ENCODE measurements at places on chromosomes 1 and 21. TPM values are rescaled to one million over a fixed set of nuclear protein-coding genes. Genes with fewer than 3 reads are reported as not detected.

GRCh38 chr1:94258873-94259331 is 21.5 kb upstream of the ARHGAP29 start:
- H3K27ac ChIP-seq = no peak overlapping the region
- no peaks in the 10 kb centered on the region for H3K4me1 ChIP-seq
- no peaks in the 10 kb centered on the region for H3K27me3 ChIP-seq
- H3K36me3 ChIP-seq = no peaks in the 10 kb centered on the region

DNA sequence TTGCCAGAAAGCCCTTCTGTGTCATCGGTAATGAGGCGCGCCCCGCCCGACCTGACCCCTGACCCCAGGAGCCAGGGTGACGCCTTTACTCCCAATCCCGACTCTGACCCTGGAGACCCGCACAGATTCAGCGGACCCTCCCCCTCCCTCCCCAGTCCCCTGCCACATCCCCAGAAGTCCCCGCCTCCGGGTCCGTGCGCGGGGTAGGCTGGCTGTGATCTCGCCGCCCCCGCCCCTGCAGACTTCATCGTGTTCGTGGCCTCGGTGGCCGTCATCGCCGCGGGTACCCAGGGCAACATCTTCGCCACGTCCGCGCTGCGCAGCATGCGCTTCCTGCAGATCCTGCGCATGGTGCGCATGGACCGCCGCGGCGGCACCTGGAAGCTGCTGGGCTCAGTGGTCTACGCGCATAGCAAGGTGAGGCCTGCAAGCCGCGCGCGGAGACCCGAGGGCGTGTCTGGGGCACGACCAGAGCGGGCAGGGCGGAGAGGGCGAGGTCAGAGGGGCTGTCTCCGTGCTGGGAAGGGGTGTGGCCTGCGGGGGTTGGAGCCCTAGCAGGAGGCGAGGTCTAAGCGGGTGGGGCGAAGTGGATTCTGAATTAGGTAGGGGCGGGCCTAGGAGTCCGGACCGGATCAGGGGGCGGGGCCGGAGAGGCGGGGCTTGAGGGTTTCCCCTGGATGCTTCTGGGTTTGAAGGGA is 34.8 kb downstream of the KCNQ4 start:
- H3K36me3 ChIP-seq = no peaks in the 10 kb centered on the region
- H3K27ac ChIP-seq = no peak overlapping the region
- H3K4me1 ChIP-seq = peaks cover 25% of the 10 kb centered on the region
- H3K4me3 ChIP-seq = no peak overlapping the region
- no peaks in the 10 kb centered on the region for H3K27me3 ChIP-seq
- peak; percentile 65 for DNase-seq

- H3K4me3 ChIP-seq = no peak overlapping the region
- no peak overlapping the region for H3K27ac ChIP-seq
- no peaks in the 10 kb centered on the region for H3K27me3 ChIP-seq
- no peaks in the 10 kb centered on the region for H3K36me3 ChIP-seq
- DNase-seq = no peak
These were observed 8.8 kb downstream of the KCND3 start for GRCh38 chr1:111980686-111981085.

DNA sequence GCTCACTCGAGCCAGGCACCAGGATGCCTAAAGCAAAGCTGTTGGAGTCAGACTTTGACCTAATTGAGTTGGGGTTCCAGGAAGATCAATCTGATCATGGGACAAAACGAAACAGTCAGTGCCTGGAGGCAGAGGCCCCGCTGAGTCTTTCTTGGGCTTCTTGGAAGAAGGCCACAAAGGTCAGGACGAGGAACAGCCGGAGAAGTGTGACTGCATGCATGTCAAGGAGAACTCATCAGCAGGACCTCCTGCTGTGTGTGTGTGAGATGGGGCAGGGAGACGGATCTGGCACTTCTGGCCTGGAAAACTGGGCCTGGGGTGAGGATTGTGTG is 190.8 kb downstream of the CAMTA1 start:
- no peak overlapping the region for H3K27ac ChIP-seq
- H3K4me3 ChIP-seq = no peak overlapping the region
- H3K27me3 ChIP-seq = no peaks in the 10 kb centered on the region
- no peak for DNase-seq

- peak overlapping the region; percentile 97 for H3K27ac ChIP-seq
- peaks cover 82% of the 10 kb centered on the region for H3K4me1 ChIP-seq
- H3K36me3 ChIP-seq = peaks cover 26% of the 10 kb centered on the region
- H3K27me3 ChIP-seq = no peaks in the 10 kb centered on the region
- no peak for DNase-seq
These were observed 4.5 kb downstream of the ZC3H12A start for GRCh38 chr1:37478890-37479254.

- H3K4me1 ChIP-seq = peaks cover 47% of the 10 kb centered on the region
- H3K36me3 ChIP-seq = no peaks in the 10 kb centered on the region
- H3K27ac ChIP-seq = no peak overlapping the region
These were observed 3.8 kb downstream of the ATP8B2 start for GRCh38 chr1:154329152-154329521.

DNA sequence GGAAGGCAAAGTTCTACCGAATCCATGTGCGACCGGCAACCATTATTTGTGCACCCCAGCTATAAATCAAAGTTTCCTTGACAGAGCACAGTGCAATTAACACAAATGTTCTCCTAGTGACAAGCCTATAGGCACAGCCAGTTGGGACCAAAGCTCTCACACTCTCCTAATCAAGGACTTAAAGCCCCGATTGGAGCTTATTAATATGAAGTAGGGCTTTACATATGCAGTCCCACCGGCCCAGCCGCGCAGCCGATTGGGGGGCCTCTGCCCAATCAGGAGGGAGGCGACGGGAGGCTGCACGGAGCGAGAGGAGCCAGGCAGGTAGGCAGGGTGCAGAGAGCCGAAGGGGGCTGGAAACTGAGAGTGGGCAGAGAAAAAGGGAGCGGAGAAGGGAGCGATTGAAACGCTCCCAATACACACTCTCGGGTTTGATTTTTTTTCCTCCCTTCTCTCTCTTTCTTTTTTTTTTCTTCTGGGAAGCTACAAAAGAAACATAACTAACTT is at the start of gene ESRRG:
Gene ESRRG, minus strand, starts transcription at position 156 of the 507 bp plus-strand sequence. Its CDS starts 130 bp downstream, at position 26.
- no peaks in the 10 kb centered on the region for H3K36me3 ChIP-seq
- peak within 1 kb of the TSS; percentile 10 for H3K4me3 ChIP-seq
- no peak within 1 kb of the TSS for H3K27ac ChIP-seq
- peaks cover 12% of the 10 kb centered on the region for H3K4me1 ChIP-seq

DNA sequence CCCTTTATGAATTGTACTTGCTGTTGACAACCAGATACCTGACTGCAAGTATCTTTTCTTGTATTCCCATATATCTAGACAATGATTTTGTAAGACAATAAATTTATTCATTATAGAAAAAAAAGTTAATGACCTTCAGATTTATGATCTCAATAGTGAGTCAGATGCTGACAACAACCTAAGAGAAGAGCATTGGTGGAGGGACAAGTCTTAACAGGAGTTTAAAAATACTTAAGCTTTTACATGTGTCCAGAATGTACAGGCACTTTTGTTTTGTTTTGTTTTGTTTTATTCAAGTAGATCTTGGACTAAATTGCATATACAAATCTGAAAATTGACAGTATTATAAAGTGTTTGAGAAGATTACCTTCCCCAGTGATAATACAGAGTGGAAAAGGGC is 1544.6 kb upstream of the B3GALT2 start:
- no peak overlapping the region for H3K4me3 ChIP-seq
- no peaks in the 10 kb centered on the region for H3K4me1 ChIP-seq
- no peaks in the 10 kb centered on the region for H3K27me3 ChIP-seq
- no peak overlapping the region for H3K27ac ChIP-seq
- no peaks in the 10 kb centered on the region for H3K36me3 ChIP-seq

DNA sequence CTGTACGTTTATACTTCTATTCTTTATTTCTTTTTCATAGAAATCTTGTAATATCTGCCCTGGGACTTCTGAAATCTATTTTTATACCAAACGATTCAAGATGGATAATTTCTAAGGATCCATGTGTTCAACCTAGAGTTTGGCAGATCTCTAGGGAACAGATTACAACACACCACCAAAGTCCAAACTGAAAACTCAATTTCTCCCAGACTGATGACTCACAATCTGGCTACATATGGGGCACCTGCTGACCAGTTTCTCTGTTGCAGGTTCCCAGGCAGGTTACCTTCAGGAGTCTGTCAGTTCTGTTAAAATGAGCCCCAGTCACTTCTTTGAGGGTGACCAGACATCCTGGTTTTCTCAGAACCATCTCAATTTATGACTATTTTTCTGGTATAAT is 439.4 kb downstream of the GPATCH2 start:
- H3K36me3 ChIP-seq = no peaks in the 10 kb centered on the region
- DNase-seq = no peak
- H3K4me3 ChIP-seq = no peak overlapping the region

DNA sequence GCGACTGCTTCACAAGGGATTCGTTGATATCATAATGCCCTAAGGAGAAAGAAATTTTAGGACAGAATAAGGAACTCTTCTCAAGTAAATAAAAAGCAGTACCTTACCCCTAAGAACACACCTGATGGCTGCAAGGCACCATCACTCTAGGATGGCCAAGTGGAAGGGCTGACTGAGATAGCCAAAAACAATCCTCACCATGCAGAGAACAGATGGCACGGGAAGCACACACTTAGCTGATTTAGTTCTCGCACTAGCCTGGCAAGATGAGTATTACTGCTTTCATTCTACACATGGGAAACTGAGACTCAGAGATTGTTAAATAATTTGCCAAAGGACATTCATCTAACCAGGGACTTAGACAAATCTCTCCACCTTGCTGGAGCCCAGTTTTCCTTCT is 43.8 kb downstream of the STPG1 start:
- H3K36me3 ChIP-seq = no peaks in the 10 kb centered on the region
- no peaks in the 10 kb centered on the region for H3K4me1 ChIP-seq
- H3K4me3 ChIP-seq = no peak overlapping the region
- DNase-seq = no peak

A3GALT2 gene
- total RNA-seq = not detected

FAM110D gene
- total RNA-seq = 3.1 TPM

SLC35A3 gene
- 26.5 TPM for total RNA-seq

PLXNA2 gene
- 44.5 TPM for total RNA-seq

CFAP126 gene
- total RNA-seq = not detected
